ENCODE measurements at places on chromosomes 7 and 10. TPM values are rescaled to one million over a fixed set of nuclear protein-coding genes. Genes with fewer than 3 reads are reported as not detected.
A peak's percentile ranks its signal among the peaks of the same experiment; 100 is the strongest.

DNA sequence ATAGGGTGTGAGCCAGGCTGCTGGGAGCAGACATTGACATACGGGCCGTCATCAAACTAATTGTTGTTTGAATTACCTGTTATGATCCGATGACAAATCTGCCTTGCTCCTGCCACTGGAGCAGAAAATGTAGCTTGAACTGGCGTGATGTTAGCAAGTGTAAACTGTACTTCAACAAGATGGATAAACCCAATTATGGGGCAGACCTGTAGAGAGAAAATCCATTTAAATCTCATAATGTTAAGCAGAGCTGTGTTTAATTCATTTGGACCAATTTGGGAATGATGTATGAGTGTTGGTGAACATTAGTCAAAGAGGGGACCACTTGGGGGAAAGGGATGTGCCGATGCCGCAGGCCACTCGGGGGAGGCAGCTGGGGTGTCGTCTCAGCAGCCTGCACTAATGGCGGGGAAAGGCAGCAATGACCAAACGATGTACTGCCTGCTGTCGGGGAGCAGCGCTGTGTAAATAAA lies 27.4 kb downstream of the TCF7L2 start:
- DNase-seq: no peak

DNA sequence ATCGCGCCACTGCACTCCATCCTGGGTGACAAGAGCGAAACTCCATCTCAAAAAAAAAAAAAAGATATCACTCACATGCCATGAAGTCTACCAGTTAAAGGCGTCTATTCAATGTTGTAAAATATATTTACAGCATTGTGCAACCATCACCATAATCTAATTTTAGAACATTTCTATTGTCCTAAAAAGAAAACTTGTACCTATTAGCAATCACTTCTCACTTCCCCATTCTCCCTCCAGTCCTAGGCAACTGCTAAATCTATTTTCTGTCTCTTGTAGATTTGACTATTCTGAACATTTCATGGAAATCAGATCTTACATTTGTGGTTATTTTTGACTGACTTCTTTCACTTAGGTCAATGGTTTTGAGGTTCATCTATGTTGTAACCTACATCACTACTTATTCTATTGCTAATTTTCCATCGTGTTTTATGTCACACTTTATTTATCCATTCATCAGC lies 25.2 kb upstream of the OTUD1 start:
- DNase-seq: no peak

DNA sequence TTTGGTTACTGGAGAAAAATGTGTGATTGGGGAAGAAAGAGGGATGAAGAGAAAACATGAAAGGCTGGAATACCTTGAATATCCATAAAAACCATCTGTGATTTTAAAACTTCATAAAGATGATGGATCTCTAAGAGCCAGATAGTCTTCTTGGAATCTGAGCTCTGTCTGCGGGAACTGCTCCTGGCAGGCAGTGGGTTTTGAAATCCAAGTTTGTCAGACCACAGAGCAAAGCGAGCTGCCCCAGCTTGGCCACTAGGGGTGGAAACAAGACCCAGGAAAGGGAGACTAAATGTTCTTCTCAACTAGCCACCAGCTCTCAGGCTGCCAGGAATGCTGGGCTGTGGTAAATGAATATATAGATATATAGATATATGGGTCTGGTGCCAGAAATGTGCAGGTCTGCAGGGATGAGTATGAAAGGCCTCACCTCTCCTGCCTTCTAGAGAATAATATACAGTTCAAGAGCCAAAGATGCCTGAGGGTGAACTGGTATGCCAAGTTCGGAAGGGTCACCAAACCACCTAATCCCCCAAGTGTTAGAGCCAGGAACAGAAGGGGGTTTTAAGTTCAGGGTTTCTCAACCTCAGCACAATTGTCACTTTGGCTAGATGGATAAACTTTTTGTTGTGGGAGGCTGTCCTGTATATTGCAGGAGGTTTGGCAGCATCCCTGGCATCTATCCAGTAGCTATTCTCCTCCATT lies 208.8 kb downstream of the KCNMA1 start:
- DNase-seq: no peak

DNA sequence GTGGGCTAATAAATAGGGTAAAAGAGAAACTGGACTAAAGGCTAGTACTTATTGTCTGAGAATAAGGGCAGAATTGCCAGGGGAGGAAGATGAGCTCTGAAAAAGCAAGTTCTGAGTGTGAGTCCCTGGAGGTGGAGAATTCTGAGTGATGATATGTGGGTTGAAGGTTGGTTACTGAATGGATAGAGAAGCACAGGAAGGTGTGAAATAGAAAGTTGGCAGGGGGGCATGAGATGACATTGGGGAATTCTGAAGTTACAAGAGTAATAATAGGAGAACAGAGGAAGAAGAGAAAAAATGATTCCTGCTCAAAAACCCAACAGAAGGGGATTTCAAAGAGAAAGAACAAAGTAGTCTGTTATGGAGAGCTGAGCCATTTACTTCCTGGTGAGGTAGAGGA lies 76.9 kb downstream of the PRKCQ start:
- DNase-seq: no peak

The TMEM178B gene
- polyA plus RNA-seq: 3.4 TPM

The CPVL gene
- polyA plus RNA-seq: 8.2 TPM

- no peak for DNase-seq
These were observed 77.0 kb downstream of the MAGI2 start for GRCh38 chr7:79376299-79377025.

The HOXA10 gene
- 0.12 TPM for polyA plus RNA-seq

DNA sequence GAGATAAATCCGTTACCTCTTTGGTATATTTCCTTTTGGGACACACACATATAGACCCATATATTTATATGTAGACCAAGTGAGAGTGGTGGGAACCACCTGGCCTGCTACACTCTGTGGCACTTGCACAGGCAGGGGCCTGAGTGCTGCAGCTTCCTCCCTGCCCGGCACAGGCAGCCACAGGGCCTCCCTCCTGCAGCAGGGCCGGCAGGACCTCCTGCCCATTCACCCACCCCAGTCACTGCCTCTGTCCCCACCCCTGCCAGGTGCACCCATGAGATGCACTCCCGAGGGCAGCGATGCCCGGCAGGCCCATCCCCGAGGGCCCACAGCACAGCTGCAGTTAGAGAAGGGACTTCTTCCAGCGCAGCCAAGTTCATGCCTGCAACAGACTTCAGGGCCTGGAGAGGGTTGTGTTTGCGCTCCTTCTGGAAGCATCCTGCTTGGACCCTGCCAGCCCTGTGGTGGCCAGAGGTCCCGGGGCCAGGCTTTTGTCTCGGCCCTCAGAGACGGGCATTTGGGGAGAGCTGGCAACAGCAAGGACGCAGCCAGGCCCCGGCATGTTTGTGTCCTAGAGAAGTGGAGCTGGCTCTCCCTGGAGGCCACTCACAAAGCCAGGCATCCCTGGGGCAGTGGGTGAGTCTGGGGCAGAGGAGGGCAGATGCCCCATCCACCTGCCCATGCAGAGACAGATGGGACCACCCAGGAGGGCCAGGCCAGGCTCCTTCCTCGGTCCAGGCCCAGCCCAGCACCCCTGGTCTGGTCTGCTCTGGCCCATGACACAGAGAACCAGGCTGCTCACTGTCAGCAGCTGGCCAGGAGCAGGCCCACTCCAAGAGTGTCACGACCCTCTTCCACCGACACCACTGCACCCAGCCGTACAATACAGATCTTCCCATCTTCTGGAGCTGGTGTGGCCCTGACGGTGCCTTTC lies 41.4 kb downstream of the PWWP2B start:
- DNase-seq: no peak

DNA sequence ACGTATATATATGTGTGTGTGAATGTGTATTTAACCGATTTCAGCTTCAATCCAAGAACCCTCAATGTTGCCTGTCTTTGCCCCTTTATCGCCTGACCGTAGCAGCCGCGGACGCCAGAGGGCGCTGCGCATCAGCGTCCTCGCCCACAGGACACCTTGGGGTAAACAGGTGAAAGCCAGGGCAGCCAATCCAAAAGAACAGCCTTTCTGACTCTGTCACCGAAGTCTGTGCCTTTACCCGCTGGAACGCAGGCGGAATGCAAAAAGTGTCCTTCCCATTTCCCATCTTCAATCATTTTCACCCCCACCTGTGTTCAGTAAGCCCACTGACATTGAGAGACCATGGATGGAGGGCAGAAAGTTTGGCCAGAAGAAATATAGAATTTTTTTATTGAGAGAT lies 3.6 kb downstream of the NXPH1 start:
- peak; percentile 14 for DNase-seq

DNA sequence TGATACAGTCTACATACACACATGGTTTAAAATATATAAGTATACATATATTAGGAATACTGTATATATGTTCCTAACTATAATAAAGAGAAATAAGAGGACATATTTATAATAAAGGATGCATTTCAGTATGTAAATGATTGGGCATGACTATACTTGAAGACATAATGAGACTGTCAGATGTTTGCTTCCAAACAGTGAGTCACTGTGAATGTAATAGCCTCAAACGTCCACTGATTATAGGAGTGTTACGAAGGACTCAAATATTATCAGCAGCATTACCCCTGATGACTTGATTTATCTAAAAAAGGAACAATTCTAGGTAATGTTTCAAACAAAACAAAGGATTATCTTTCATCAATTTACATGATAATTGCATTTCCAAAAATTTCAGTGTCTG lies 39.9 kb upstream of the NRBF2 start:
- no peak for DNase-seq

DNA sequence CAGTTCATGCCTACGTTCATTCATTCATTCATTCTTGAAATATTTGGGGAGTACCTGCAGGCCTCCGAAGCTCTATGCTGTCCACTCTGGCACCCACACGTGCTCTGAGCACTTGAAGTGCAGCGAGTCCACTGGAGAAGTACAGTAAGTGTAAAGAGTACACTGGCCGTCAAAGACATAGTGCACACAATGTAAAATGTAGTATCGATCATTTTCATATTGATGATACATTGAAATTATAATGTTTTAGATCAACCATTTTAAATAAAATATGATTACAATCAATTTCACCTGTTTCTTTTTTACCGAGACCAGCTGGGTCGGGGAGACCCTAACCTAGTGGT lies 37.0 kb upstream of the PURB start:
- no peak for DNase-seq

- no peak for DNase-seq
These were observed 1.2 kb upstream of the MAP3K8 start for GRCh38 chr10:30432622-30433305.
